ENCODE measurements at places on chromosomes 5 and 9.

DNA sequence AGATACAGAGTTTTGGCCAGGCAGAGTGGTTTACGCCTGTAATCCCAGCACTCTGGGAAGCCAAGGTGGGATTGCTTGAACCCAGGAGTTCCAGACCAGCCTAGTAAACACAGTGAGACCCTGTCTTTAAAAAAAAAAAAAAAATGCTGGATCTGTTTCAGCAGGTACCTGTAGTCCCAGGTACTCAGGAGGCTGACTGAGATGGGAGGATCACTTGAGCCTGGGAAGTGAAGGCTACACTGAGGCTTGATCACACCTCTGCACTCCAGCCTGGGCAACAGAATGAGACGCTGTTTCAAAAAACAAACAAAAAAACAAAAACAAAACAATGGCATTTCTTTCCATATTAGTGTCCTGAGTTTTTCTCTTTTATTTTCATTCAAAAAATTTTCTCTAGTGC, 19.0 kb downstream of the UNC13B start:
- no peak for DNase-seq

DNA sequence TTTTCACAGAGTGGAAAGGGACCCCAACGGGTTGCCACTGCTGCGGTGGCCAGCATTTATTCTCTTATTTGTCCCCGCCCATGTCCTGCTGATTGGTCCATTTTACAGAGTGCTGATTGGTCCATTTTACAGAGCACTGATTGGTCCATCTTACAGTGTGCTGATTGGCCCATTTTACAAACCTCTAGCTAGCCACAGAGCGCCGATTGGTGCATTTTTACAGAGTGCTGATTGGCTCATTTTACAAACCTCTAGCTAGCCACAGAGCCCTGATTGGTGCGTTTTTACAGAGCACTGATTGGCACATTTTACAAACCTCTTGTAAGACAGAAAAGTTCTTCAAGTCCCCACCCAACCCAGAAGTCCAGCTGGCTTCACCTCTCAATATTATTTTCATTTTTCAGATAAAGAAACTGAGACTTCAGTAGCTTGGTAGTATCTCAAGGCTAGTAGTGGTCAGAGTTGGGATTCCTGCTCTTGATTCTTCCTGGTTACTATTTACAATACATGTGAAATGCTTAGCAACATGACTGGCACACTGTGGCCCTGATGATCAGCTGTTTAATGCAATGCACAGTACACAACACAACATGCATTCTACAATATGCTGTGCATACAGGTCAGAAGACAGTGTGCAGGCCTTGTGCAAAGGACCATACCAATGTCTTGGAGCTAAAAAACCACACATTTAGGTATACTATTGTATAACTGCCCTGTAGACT, 63.6 kb upstream of the BOD1 start:
- no peak for DNase-seq

DNA sequence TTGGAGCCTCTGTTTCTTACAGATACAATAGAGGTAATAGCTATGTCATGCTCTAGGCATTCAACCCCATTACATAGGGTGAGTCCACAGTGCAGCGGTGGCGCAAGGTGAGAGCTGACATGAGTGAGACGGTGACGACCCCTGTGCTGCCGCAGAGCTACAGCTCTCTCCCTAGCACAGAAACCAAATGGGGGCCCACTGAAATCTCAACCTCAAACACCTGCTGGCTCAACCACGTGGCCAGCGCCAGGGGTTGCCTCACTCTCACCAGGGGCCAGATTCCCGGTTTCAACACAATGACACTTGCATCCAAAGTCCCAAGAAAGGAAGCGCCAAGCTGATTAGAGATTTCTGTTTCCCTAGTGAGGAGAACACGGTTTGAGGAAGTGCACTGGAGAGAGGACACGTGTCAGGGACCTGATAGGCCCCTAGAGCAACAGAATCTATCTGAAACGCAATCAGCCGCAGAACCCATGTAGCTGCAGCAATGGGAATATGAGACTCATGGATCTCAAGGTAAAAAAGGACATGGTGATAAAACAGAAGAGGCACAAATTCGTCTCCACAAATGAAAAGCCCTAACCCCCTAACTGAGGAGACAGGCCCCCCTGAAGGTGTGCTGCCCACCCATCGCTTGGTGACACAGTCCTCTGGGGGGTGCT, 114.3 kb downstream of the CRB2 start:
- DNase-seq = no peak

DNA sequence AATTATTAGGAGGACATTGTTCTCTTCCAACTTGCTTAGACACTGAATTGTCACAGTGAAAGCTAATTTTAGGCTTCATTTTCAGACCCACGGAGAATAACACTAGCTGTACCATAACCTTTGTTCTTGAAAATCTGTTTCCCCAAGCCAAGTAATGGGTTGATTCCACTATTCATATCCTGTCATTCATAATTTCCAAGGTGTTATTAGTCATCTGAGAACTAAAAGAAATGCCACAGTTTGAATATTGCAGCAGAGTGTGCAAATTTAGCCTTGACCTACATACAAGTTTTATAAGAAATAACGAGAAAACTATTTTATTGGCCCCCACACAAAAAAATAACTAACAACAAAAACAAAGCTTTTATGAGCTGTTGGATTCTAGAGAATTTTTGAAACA, 148.5 kb upstream of the TYRP1 start:
- no peak for DNase-seq
